Umbilical cord (tissue), 2 donors: ENCODE measurements at places on chromosomes 12 and 14. TPM values are rescaled to one million over a fixed set of nuclear protein-coding genes. Genes with fewer than 3 reads are reported as not detected.

DNA sequence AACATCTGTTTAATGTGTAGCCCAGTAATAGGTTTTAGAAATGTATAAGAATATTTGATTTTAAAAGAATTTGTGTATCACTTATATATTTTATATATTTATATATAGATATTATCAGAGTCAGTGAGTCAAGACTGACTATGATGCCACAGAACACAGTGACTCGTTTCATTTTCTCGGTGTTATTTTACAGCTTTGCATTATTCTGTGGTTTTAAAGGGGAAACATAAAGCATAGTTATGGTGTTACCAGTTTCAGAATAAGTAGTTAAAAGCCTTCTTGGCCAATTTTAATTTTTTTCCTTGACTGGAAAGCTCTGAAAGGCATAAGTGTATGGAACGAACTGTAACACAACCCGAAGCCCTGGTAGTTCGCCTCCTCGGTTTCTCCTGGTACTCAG is 91.0 kb downstream of the GRIP1 start:
- DNase-seq, result no peak

DNA sequence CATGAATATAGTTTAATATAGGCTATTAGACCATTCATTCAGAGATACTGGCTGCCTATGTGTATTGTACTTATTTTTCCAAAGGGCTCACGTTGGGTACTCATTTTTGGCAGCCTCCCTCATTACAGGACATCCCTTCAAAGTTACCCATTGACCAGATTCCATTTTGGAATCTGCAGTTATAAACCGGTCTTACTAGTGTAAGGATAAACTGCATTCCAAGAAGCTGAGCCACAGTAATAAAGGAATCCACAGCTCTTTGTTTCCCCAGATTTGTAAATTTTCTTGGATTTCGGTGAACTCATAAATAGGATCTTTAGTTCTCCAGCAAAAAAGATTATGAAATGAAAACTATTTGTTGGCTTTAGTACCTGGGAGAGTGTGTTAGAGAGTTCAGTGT is 18.9 kb upstream of the CFL2 start:
- DNase-seq, result peak; percentile 53

DNA sequence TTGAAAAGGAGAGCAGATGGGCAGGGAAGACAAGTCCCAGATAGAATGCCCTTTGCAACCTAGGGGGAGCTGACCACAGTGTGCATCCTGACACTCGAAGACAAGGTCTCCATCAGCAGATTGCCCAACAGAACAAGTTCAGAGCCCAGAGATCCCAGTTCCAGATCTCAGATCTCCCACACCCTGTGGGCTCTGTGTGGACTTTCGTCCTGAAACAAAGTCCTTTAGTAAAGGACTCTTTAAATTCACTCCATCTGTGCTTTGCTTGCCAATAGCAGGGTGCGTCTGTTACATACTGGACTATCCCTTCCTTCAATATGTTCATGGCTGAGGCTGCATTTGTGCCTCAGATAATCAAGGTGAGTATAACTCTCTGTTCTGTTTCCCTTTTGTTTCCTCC is 8.7 kb upstream of the C1RL start:
- no peak for DNase-seq

GRCh38 chr14:37844614-37845013 is 249.2 kb downstream of the TTC6 start:
- DNase-seq, result no peak

DNA sequence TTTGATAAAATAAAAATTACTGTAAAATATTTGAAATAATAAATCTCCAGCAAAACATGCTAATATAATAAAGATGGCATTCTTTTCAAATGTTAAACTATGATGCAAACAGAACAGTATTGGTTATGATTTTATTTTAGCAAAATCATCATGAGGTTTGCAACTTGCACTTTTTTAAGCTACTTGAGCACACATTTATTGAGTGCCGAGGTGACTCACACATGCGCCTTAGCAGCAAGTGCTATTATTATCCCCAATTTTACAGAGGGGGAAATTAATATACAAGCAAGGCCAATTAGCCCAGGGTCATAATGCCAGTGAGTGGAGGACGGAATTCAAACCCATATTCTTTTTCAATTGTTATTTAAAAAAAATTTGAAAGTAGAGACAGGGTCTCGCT is 7.3 kb downstream of the DYRK4 start:
- no peak for DNase-seq

GRCh38 chr14:51209457-51209856 is 30.6 kb upstream of the TMX1 start:
- DNase-seq, result no peak

DNA sequence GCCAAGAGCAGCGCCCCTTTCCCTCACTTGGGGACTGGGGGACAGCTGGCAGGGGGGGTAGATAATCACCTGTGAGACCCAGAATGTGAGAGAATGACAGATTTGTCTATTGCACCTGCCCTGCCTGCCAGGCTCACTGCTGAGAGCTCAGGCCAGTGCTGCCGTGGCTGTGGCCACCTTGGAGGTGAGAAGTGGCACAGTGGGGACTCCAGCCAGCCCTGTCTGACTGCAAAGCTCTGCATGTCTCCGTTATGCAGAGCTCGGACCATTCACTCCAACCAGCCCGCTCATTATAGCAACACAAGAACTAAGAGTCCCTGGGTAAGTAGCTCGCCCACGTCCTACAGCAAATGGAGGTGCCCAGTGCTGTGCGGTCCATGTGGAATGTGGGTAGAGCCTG is 88.8 kb downstream of the DICER1 start:
- DNase-seq, result no peak

- no peak for DNase-seq
Observed at GRCh38 chr14:29442696-29443095, 485.0 kb downstream of the PRKD1 start.

DNA sequence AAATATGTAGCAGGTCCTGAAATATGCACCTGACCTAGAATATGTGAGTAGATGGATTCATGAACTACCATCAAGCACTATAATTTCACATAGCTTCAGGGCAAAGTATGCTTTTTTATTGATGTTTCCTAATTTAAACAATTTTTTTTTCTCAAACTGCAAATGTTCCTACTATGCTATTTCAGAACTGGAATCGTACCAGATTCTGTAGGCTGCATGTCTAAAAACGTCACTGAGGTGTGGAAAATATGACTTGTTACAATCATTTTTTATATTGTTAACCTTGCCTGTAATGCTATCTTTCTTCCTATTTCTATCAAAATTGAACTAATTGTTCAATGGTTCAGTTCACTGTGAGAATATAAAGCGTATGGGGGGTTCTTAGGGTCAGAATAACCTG is 78.0 kb upstream of the RERGL start:
- no peak for DNase-seq

GRCh38 chr12:132182711-132183365 is 38.6 kb downstream of the NOC4L start:
- DNase-seq, result no peak

- DNase-seq, result no peak
Observed at GRCh38 chr12:42607584-42608058, 18.1 kb upstream of the PRICKLE1 start.

DNA sequence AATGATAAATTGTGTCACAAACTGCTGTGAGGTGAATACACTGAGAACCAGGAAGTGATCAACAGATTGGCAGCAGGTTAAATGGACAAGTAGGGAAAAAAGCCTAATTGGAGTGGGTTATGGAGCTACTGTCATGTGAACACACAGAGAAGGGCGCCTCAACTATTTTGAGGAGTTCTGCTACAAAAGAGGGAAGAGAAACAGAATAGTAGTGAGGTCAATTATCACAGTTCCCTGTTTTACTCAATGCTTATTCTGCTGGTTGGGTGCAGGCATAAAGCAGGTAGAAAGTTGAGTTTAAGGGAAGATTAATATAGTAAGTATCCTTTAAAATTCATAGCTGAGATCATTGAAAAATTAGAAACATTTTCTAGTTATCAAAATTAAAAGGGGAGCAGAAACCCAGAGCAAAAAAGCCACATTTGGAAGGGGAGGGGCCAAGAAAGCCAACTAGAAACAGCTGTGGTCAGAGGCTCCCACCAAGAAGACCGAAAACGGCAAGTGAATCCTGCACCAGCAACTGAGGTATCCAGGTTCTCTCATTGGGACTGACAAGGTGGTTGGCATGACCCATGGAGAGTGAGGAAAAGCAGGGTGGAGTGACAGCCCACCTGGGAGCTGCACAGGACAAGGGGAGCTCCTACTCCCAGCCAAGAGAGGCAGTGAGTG is 105.7 kb downstream of the ZC3H14 start:
- DNase-seq, result peak; percentile 10

GRCh38 chr12:92676710-92677109 is 26.1 kb upstream of the PLEKHG7 start:
- DNase-seq, result no peak

DNA sequence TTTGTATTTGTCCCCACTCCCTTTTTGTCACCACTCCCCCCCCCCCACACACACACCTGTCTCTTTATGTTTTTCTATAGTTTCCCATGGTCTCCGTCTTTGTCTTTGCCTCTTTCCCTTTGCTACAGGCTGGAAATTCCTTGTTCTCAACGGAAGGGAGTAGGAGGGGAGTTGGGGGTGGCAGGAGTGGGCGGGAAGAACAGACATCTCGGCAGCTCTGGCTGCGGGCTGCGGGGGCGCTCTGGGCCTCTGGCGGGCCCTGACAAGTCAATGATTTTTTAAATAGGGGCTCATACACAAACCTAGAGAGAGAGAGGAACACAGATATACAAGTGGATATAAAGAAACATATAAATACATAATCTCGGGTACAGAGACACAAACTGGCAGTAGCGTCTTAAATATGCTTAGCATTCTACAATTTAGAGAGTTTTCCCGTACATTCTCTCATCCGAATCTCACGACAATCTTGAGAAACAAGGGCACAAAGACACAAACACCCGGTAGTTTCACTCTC is 2.4 kb upstream of the NAB2 start:
- peak; percentile 92 for DNase-seq

DNA sequence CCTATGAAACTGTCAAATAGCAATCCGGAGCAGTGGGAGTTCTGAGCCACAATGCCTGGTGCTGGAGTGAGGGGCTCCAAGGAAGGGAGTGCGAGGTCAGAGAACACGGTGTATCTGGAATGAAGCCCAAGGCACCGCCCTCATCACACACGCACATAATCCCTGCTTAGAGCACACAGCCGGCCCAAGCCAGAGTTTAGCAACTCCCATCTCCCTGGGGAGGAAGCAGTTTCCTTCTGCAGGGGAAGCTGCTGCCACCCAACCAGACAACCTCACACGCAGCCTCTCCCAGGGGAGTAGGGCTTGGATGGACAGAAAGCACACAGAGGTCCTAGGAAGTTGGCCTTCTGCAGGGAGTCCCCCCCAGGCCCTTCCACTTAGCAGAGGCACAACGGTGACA is 31.3 kb downstream of the ACTN1 start:
- peak; percentile 66 for DNase-seq

DNA sequence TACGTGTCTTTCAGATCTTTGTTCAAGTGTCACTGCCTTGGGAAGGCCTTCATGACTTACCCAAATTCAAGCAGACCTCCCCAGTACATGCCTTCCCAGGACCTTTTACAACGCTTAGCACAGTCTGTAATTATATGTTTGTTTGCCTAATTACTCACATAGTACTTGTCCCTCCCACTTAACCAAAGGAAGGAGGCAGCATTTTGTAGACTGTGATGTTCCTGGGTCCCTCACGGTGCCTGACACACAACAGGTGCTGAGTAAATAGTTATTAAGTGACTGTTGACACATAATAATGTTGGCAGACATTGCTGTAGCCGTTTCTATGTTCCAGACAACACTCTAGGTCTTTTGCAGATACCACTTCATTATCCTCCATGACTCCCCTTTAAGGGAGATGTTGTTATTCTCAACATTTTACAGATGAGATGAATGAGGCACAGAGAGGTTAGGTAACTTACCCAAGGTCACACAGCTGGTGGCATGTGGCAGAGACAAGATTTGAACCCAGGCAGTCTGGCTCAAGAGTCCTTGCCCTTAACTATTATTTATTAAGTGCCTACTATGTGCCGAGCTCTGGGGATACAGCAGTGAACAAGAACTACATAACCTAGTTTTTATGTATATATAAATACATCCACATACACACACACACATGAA is 130.7 kb downstream of the PHETA1 start:
- no peak for DNase-seq

The ZNF140 gene
- total RNA-seq, result 14.9 TPM

The TAS2R7 gene
- 2.9 TPM for total RNA-seq

The RND1 gene
- 5.8 TPM for total RNA-seq

The FAM90A1 gene
- total RNA-seq, result not detected

The SERPINA9 gene
- total RNA-seq, result 1.4 TPM

The CEP170B gene
- 7.9 TPM for total RNA-seq
